Right atrium auricular region (tissue), 2 donors: ENCODE measurements at places on chromosomes 16 and 17. TPM values are rescaled to one million over a fixed set of nuclear protein-coding genes. Genes with fewer than 3 reads are reported as not detected.

Gene ENO3
- total RNA-seq = 235 TPM

Gene KRTAP4-9
- not detected for total RNA-seq

Gene HSD11B2
- not detected for total RNA-seq

Gene OTOP3
- not detected for total RNA-seq

GRCh38 chr16:86066811-86067210, 167.8 kb downstream of the IRF8 start:
- H3K27me3 ChIP-seq = no peaks in the 10 kb centered on the region
- no peak overlapping the region for H3K27ac ChIP-seq
- DNase-seq = no peak
- H3K4me3 ChIP-seq = no peak overlapping the region

- H3K27ac ChIP-seq = no peak overlapping the region
- no peak overlapping the region for H3K4me3 ChIP-seq
- H3K27me3 ChIP-seq = no peaks in the 10 kb centered on the region
- no peak for DNase-seq
- H3K4me1 ChIP-seq = no peaks in the 10 kb centered on the region
- H3K36me3 ChIP-seq = no peaks in the 10 kb centered on the region
Observed at GRCh38 chr17:29855686-29856085, 74.3 kb downstream of the SSH2 start.

- H3K4me3 ChIP-seq = no peak overlapping the region
- no peak overlapping the region for H3K27ac ChIP-seq
- DNase-seq = no peak
- H3K4me1 ChIP-seq = peaks cover 16% of the 10 kb centered on the region
- no peaks in the 10 kb centered on the region for H3K36me3 ChIP-seq
Observed at GRCh38 chr16:11212798-11213196, 43.2 kb downstream of the SOCS1 start.

GRCh38 chr16:69793526-69793925, 31.4 kb downstream of the WWP2 start:
- no peak overlapping the region for H3K27ac ChIP-seq
- H3K4me3 ChIP-seq = no peak overlapping the region
- no peaks in the 10 kb centered on the region for H3K36me3 ChIP-seq
- DNase-seq = no peak
- H3K4me1 ChIP-seq = no peaks in the 10 kb centered on the region

DNA sequence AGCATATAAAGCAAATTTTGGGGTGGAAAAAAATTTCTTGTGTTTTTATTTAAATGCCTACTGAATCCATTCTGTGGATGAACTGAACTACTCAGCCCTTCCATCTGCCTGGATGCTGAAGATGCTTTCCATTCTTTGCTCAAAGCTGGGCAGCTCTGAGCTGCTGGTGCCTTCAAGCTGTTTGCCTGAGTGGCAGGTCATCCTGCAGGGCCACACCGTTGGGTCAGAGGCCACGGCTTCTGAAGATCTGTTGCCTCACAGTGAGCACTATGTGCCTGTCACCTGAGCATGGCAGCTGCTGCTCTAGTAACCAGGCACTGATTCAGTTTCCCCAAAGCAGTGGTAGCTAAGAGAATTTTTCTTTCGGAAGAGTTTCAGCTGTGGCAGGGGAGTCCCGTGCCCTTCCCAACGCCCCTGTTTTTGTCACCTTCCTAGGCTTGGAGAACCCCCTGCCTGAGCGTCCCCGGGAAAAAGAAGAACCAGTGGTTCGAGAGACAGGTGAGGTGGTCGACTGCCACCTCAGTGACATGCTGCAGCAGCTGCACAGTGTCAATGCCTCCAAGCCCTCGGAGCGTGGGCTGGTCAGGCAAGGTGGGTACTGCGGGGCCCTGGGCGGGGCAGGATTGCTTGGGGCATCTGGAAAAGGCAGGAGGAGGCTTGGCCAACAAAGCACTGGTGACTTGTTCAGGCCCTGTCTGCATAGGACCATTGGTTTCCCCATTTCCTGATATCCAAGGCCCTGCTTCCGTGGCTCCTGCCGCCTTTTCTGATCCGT, 8.5 kb downstream of the PLK1 start:
- H3K4me1 ChIP-seq = no peaks in the 10 kb centered on the region
- no peak overlapping the region for H3K4me3 ChIP-seq
- peaks cover 31% of the 10 kb centered on the region for H3K36me3 ChIP-seq
- DNase-seq = no peak
- H3K27ac ChIP-seq = no peak overlapping the region
- no peaks in the 10 kb centered on the region for H3K27me3 ChIP-seq

DNA sequence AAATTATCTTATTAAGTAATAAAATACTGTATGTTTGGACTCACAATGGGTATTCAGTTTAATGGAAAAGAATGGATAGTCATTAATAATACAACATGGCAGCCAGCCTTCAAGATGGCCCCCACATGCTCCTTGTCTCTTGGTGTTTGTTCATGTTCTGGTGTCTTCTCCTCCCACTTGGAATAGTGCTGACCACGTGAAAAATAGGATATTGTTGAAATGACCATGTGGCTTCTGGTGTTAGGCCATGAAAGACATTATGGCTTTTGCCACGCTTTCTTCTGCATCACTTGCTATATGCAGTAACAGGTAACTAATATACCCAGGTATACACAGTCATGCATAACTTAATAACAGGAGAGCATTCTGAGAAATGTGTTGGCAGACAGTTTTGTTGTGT, 341.0 kb downstream of the KCNJ2 start:
- no peaks in the 10 kb centered on the region for H3K4me1 ChIP-seq
- no peaks in the 10 kb centered on the region for H3K27me3 ChIP-seq
- H3K27ac ChIP-seq = no peak overlapping the region
- no peak for DNase-seq

DNA sequence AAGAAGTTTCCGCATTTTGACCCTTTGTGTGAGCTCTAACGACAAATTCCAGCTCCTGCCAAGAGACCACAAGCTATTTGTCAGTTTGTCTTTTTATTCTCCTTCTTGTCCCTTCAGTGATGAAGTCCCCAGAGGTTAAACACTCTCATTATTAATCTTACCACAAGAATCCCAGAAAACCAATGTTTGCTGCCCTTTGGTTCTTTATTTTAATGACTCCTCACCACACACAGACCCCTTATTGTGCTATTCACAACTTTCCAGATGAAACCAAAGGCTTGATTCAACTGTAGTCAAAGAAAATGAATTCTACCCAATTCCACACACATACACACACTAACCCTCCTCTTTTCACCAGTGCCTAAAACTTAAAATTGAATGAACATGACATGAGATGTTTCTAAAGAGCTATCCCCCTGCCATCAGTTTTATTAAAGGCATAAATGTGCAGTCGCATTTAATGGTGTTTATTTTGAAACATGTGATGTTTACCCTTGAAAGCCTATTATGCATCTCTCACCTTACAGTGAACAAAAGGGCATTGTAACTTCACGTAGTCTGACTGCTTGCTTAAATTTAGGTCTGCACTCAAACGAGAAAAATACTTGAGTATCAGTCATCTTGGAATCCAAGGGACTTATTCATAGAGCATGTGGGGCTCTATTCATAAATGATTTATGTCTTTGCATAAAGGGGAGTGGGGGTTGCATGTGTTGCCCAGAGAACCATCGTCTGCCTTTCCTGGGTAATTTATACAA, 44.1 kb downstream of the PCTP start:
- no peaks in the 10 kb centered on the region for H3K4me1 ChIP-seq
- no peaks in the 10 kb centered on the region for H3K36me3 ChIP-seq
- no peak overlapping the region for H3K27ac ChIP-seq
- no peak overlapping the region for H3K4me3 ChIP-seq
- DNase-seq = no peak
- no peaks in the 10 kb centered on the region for H3K27me3 ChIP-seq

GRCh38 chr17:31488264-31488981, 96.9 kb downstream of the RAB11FIP4 start:
- H3K27ac ChIP-seq = peak overlapping the region; percentile 65
- no peaks in the 10 kb centered on the region for H3K27me3 ChIP-seq
- H3K4me3 ChIP-seq = peak overlapping the region; percentile 45
- H3K4me1 ChIP-seq = peaks cover 35% of the 10 kb centered on the region
- DNase-seq = no peak

DNA sequence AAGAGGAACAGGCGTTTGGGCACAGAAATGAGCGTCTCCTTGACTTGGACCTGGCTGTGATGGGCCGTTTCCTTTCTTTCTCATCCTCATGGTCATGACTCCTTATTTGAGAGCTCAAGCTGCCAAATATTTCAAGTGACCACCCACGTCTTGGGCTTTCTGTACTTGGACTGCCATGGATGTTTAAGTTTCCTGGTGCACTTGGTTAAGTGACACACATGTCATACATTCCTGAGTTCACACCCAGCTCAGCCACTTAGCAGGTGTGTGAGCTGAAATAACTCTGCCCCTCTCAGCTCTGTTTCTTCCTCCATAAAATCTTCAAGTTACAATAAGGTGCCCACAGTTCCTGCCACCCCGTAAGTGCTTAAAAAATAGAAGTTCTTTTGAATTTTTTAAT, 114.5 kb downstream of the CLEC16A start:
- H3K27me3 ChIP-seq = no peaks in the 10 kb centered on the region
- no peak overlapping the region for H3K27ac ChIP-seq
- no peak overlapping the region for H3K4me3 ChIP-seq
- peaks cover 15% of the 10 kb centered on the region for H3K36me3 ChIP-seq
- no peak for DNase-seq
- H3K4me1 ChIP-seq = no peaks in the 10 kb centered on the region

DNA sequence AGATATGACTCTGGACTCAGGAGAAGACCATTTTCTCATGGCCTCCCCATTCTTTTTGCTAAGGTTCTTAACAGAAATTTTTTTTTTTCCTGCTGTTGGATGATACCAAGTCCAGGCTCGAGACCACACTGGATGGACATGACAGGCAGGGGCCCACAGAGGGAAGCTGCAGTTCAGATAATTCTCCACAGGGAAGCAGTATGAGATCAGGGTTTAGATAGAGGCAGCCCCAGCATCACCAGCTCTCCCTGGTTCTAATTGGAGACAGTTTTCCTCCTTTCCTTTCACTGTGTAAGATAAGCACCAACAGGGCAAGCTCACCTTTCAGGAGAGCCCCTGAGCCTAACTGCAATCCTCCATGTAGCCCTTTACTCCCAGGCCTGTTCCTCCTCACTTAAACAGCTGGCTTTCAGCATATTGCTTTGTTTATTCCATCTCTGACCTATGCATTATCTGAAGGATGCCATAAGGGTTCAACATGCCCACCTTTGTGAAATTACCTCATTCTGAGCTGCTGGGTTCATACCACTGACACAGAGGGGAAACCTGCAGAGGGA, 108.1 kb downstream of the SNX11 start:
- no peaks in the 10 kb centered on the region for H3K4me1 ChIP-seq
- H3K36me3 ChIP-seq = no peaks in the 10 kb centered on the region
- no peaks in the 10 kb centered on the region for H3K27me3 ChIP-seq
- H3K4me3 ChIP-seq = no peak overlapping the region
- no peak for DNase-seq

GRCh38 chr17:39627712-39628516, 1.2 kb downstream of the PPP1R1B start:
- peak overlapping the region; percentile 48 for H3K4me3 ChIP-seq
- H3K27me3 ChIP-seq = no peaks in the 10 kb centered on the region
- no peak overlapping the region for H3K27ac ChIP-seq
- H3K36me3 ChIP-seq = no peaks in the 10 kb centered on the region
- no peak for DNase-seq

DNA sequence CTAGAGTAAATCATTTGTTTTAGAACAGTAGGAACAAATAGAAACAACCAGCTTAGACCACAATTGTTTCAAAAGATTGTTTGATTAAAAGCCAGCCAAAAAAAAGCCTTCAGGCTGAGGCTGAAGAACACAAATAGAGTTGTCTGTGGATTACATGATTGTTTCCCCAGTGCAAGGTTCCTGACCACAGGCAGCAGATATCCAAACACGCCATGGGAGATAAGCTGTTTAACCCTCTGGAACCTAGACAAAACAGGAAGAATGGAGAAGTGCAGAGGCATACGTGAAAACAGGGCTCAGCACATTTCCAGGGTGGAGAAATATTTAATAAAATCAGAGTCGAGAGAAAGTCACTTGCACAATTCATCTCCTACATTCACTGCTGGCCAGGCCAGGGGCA, 21.0 kb downstream of the ATPAF2 start:
- H3K27me3 ChIP-seq = no peaks in the 10 kb centered on the region
- H3K4me1 ChIP-seq = peaks cover 30% of the 10 kb centered on the region
- no peak for DNase-seq
- H3K27ac ChIP-seq = peak overlapping the region; percentile 72
- H3K36me3 ChIP-seq = peaks cover 13% of the 10 kb centered on the region

- no peak overlapping the region for H3K27ac ChIP-seq
- peaks cover 9% of the 10 kb centered on the region for H3K36me3 ChIP-seq
- H3K4me1 ChIP-seq = peaks cover 38% of the 10 kb centered on the region
- H3K4me3 ChIP-seq = no peak overlapping the region
- H3K27me3 ChIP-seq = no peaks in the 10 kb centered on the region
Observed at GRCh38 chr17:45067637-45068036, 6.5 kb downstream of the NMT1 start.

DNA sequence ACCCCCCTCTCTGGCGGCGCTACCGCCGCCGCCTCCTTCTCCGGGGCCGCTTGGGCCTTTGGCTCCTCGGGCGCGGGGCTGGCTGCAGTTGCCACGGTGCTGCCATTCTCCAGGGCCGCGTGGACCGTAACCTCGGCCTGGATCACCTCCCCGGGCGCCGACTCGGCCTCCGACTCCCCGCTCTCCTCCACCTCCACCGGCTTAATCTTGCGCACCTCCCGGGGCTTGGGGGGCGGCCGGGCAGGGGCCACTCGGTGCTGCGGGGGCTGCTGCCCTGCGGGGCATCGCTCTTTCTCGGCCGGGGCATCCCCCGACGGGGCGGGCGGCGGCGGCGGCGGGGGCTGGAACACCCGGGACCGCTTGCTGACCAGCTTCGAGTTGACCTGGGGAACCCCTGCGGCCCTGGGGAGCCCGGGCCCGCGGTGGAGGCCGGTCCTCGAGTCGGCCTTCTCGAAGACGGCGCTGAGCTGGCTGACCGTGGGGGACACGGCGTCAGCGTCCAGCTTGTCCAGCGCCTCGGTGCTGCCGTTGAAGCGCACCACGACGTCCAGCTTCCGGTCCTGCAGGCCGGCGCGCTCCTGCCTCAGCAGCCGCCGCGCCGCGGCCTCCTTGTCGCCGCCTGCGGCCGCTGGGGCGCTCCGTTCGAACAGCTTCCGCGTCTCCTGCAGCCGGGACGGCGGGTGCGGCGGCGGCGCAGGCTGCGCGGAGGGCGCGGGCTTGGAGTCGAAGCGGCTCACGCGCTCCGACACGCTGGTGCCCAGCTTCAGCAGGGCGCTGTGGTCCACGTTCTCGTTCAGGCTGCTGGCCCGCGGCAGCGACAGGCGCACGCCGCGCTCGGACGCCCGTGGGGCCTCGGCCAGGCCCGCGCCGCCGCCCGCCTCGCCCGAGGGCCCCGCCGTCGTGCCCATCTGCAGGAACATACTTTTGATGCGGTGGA, 792 bp downstream of the PPP1R9B start:
- peaks cover 4% of the 10 kb centered on the region for H3K36me3 ChIP-seq
- H3K4me1 ChIP-seq = no peaks in the 10 kb centered on the region
- H3K27me3 ChIP-seq = no peaks in the 10 kb centered on the region
- H3K27ac ChIP-seq = peak overlapping the region; percentile 95
- H3K4me3 ChIP-seq = peak overlapping the region; percentile 87

DNA sequence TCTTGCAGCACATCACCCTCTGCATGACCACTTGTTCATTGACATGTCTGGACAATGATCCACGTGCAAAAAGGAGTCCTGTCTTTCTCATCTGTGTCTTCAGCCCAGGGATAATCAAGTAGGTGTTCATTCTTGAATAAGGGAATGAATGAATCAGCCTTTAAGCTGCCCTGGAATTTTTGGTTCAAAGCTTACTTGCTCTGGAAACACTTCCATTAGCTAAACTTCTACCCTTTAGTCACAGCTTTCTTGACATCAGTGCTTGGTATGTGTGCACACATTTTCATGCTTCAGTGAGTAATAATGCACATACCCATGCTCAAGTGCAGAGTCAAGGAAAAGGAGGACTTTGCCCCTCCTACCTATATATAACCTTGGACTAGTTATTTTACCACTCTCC, 103.0 kb upstream of the CDH13 start:
- H3K4me1 ChIP-seq = no peaks in the 10 kb centered on the region
- no peaks in the 10 kb centered on the region for H3K27me3 ChIP-seq
- H3K27ac ChIP-seq = no peak overlapping the region
- no peak for DNase-seq
- H3K36me3 ChIP-seq = no peaks in the 10 kb centered on the region
